ENCODE measurements at places on chromosomes 2 and 18. TPM values are rescaled to one million over a fixed set of nuclear protein-coding genes. Genes with fewer than 3 reads are reported as not detected.

- no peak for DNase-seq
Observed at GRCh38 chr2:127142663-127143630, 36.0 kb upstream of the BIN1 start.

PLEKHM3 gene
- 3.0 TPM for polyA plus RNA-seq

CDH2 gene
- polyA plus RNA-seq: 0.32 TPM

GPAT2 gene
- polyA plus RNA-seq: 1.6 TPM
